ENCODE measurements at places on chromosomes 16 and 17.

DNA sequence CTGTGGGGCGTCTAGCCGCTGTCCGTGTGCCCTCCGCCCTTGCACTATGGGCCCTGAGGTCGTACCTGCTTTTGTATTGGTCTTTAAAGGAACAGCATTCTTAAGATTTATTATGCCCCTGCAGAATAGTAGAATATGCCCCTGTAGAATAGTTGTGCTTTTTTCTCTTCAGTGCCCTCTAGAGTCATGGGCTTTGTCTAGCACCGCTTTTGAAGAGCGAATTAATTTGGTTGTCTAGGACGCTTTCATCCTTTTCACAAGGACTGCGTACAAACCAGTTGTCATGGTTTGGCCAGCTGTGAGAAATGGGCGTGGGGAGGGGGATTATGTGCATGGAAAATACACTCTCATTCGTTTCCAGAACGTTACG is 621 bp downstream of the CEP95 start:
- peaks cover 42% of the 10 kb centered on the region for H3K4me1 ChIP-seq
- H3K27me3 ChIP-seq: no peaks in the 10 kb centered on the region
- H3K4me3 ChIP-seq: peak overlapping the region; percentile 98
- DNase-seq: peak; percentile 28
- peaks cover 69% of the 10 kb centered on the region for H3K36me3 ChIP-seq
- peak overlapping the region; percentile 100 for H3K27ac ChIP-seq

GRCh38 chr17:50170662-50171370 is 5.0 kb downstream of the SGCA start:
- no peak for DNase-seq
- no peaks in the 10 kb centered on the region for H3K36me3 ChIP-seq
- no peak overlapping the region for H3K27ac ChIP-seq
- peaks cover 15% of the 10 kb centered on the region for H3K4me1 ChIP-seq
- no peak overlapping the region for H3K4me3 ChIP-seq

DNA sequence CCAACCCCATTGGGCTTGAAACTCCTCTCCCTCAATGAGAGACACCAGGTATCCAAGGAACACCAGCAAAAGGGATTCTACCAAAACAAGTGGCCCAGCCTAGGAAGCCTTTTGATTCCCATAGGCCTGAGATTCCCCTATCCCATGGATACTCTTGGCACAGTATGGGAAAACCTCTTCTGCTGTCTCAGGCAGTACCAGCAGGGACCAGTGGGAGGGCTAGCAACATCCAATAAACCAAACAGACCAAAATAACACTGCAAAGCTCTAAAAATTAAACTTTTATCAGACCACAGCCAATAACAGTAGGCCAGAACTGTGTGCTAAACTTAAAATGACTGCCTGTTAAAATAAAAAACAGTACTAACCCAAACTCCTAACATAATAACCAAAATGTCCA is 153.9 kb upstream of the CES5A start:
- no peaks in the 10 kb centered on the region for H3K36me3 ChIP-seq
- peaks cover 6% of the 10 kb centered on the region for H3K27me3 ChIP-seq
- no peaks in the 10 kb centered on the region for H3K4me1 ChIP-seq
- DNase-seq: no peak
- H3K4me3 ChIP-seq: no peak overlapping the region
- H3K27ac ChIP-seq: no peak overlapping the region

DNA sequence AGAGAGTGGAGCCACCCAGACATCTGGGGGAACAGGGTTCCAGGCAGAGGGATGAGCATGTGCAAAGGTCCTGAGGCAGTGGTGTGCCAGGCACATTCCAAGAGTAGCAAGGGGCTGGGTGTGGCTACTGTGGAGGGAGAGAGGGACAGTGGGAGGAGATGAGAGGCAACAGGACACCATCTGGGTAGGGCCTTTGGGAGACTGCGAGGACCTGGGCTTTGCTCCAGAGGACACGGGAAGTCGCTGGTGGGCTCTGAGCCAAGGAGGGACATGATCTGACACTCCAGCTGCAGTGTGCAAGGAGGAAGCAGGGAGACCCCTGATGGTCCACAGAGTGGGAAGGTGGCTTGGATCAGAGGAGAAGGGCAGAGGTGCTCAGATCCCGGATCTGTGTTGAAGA is 56.7 kb upstream of the MED9 start:
- no peak overlapping the region for H3K27ac ChIP-seq
- DNase-seq: no peak
- no peaks in the 10 kb centered on the region for H3K36me3 ChIP-seq
- H3K4me1 ChIP-seq: peaks cover 13% of the 10 kb centered on the region
- no peak overlapping the region for H3K4me3 ChIP-seq

DNA sequence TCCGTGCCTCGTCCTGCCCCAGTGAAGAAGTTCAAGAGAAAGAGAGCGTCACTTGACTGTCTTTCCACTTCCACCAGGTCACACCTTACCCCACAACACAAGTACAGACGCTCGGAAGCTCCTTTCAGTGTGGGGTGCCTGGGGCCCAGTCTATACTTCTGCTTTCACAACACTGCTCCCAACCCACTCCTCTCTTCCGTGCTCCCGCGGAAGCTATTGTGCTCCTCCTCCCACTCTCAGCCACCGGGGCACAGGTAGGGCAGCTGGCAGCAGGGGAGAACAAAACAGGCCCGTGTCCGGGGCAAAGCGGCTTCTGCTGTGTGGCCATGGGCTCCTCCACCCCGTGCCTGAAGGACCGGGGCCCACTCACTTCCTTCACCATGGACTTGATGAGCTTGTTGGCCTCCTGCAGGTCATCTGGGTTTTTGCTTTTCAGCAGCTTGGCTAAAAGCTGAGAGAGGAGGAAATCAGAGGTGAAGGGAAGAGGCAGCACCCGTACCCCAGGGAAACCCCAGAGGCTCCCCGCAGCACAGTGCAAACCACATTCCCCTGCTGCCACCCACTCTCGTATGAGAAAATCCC is 18.9 kb downstream of the GGA3 start:
- no peak for DNase-seq
- peaks cover 33% of the 10 kb centered on the region for H3K4me1 ChIP-seq
- H3K36me3 ChIP-seq: peaks cover 80% of the 10 kb centered on the region
- H3K27me3 ChIP-seq: no peaks in the 10 kb centered on the region

DNA sequence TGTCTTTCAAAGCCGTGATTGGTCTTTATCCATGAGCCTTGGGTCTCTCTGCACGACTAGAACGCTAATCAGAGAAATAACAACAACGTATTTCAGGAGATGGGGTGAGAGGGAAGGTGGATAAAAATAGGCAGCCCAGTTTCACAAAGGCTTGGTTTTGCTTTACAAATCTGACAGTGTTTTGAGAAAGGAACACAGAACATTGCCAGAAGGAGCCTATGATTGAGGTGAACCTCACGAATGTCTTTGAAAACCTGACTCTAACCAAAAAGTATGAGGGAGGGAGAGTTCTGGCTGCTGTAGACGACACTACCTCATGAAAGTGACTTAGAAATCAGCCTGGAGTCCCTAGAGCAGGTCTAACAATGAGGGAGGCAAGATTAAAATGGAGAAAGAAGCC is 38.0 kb upstream of the NOL11 start:
- no peaks in the 10 kb centered on the region for H3K27me3 ChIP-seq
- no peak overlapping the region for H3K27ac ChIP-seq
- no peak for DNase-seq
- no peak overlapping the region for H3K4me3 ChIP-seq
- peaks cover 3% of the 10 kb centered on the region for H3K4me1 ChIP-seq
- H3K36me3 ChIP-seq: no peaks in the 10 kb centered on the region

DNA sequence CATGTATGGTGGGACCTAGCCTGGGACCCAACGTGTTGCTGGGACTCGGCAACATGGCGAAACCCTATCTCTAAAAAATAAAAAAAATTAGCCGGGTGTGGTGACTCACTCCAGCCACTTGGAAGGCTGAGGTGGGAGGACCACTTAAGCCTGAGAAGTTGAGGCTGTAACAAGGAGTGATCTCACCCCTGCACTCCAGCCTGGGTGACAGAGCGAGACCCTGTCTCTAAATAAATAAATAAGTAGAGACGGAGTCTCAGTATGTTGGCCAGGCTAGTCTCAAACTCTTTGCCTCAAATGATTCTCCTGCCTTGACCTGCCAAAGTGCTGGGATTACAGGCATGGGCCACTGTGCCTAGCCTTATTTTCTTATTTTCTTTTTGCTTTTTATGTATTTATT is 10.1 kb upstream of the CNP start:
- no peaks in the 10 kb centered on the region for H3K36me3 ChIP-seq
- no peak overlapping the region for H3K4me3 ChIP-seq
- H3K4me1 ChIP-seq: no peaks in the 10 kb centered on the region
- no peak overlapping the region for H3K27ac ChIP-seq
- no peak for DNase-seq

DNA sequence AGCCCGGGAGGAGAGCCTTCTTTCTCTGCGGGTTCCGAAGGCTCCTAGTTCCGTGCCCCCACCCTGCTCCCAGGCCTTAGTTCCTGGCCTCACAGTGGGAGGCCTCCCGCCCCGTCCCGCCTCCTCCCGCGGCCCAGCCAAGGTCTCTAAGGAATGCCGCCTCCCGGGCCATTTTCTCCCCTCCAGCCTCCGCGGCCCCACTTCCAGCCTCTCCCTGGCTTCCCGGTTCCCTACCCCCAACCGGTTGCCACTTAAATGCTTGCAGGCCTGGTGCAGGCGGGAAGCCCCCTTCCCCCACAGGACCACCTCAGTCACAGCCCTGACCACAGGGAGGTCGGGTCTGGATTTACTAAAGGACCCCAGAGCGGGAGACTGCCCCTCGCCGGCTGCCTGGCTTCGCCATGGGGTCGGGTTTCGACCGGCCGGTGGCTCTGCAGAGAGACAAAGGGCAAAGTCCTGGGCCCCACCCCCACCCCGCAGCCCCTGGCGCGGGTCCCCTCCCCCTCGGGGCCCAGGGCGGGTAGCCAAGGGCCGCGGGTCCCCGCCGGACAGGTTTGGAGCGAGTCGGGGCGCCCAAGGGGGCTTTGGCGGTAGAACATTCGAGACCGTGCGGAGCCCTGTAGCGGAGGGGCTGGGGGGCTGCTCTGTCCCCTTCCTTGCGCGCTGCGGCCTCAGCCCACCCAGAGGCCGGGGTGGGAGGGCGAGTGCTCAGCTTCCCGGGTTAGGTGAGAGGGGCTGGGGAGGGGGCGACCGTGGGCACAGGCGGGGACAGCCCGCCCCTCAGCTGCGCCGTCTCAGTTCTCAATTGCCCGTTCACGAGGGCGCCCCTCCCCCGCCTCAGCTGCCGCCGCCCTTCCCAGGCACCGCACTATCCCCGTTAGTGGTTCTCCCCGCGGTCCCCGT is 16.4 kb downstream of the IGF2BP1 start:
- H3K36me3 ChIP-seq: no peaks in the 10 kb centered on the region
- no peak overlapping the region for H3K27ac ChIP-seq
- DNase-seq: no peak
- no peak overlapping the region for H3K4me3 ChIP-seq
- peaks cover 37% of the 10 kb centered on the region for H3K27me3 ChIP-seq

DNA sequence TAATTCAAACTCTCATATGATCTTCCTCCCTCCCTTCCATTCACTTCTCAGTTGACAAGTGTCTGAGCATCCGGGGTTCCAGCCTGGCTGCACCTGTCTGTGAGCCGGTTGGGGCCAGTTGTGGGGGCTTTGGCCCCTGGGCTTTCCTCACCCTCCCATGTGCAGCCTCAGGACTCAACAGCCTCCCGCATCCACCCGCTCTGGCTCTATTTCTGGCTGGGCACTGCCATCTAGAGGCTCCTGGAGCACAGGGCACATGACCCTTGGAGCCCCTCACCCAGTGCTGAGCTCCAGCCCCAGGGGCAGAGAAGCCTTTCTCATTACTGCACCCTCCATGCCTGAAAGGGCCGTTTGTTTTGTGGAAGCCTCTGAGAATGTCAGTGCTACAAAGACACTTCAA is 43.3 kb downstream of the HAPSTR1 start:
- peaks cover 15% of the 10 kb centered on the region for H3K4me1 ChIP-seq
- H3K27ac ChIP-seq: no peak overlapping the region
- H3K27me3 ChIP-seq: peaks cover 5% of the 10 kb centered on the region
- peak; percentile 51 for DNase-seq
- no peak overlapping the region for H3K4me3 ChIP-seq
- H3K36me3 ChIP-seq: no peaks in the 10 kb centered on the region

DNA sequence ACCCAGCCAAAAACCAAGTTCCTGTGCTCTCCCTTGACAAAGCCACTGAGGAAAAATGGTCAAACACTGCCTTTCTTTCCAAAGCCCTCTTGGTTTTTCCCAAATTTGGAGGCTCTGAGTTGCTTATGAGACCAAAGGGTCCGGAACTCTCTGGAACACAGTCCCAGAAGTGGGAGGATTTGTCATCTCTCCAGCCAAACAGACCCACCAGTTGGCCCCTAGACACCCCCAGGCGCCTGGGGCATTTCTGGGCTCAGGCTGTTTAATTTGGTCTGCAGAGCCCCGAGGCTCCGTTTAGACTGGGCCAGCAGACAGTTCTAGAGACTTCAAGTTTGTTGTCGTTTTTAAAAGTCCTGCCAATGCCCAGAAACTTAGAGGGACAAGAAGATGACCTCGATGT is 239.1 kb downstream of the SEC14L1 start:
- no peak for DNase-seq
- H3K4me1 ChIP-seq: peaks cover 68% of the 10 kb centered on the region
- no peak overlapping the region for H3K4me3 ChIP-seq
- no peaks in the 10 kb centered on the region for H3K27me3 ChIP-seq

DNA sequence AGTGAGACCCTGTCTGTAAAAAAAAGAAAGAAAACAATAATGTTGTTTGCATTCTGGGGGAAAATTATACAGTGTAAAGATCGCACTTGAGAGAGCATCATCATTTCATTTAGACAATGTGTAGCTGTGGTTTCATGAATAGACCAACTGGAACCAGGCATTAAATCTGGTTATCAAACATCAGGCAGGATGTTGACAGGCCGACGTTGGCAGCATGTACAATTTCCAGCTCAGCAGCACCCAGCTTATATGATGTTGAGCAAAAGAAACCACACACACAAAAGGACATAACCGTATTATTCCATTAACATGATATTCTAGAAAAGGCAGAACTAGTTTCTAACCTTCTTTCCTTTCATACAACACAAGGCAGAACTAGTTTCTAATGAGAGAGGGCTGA is 5.8 kb downstream of the MARVELD3 start:
- DNase-seq: no peak
- no peaks in the 10 kb centered on the region for H3K36me3 ChIP-seq
- H3K27ac ChIP-seq: no peak overlapping the region
- H3K4me3 ChIP-seq: no peak overlapping the region

DNA sequence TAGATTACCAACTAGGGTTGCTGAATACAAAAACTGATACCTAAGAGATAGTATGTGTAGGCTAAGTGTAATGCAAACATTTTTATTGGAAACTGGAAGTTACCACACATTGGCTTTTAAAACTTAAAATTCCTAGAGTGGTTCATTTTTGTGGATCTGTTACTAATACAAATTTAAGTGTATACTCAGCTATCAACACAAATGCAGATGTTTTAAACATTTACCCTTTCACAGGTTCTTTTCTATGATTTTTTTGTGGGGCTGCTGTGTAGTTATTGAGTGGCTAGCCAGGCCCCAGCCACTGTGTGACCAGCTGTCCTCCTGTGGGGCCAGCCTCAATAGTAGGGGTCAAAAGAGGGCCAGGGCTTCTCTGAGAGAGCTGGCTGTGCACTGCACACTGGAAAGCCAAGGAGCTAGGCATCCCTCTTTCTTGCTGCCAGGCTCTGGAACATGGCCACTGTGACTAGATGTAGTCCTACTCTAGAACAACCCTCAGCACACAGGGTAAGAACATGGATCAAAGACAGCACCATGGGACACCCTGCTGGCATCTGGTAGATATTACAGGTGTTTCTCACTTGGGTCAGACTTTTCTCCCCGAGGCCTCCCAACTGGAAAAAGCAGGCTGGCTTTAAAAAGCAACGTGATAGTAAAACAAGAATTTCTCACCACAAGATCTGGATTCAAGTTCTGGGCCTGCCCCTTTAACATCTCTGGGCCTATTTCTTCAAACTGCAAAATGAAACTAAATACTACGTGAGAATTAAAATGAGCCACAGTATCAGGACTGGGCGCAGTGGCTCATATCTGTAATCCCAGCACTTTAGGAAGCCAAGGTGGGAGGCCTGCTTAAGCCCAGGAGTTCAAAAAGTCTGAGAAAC is 7.3 kb upstream of the VEZF1 start:
- peak overlapping the region; percentile 56 for H3K27ac ChIP-seq
- H3K27me3 ChIP-seq: no peaks in the 10 kb centered on the region
- H3K4me3 ChIP-seq: no peak overlapping the region
